ENCODE measurements at places on chromosomes 3 and 15. TPM values are rescaled to one million over a fixed set of nuclear protein-coding genes. Genes with fewer than 3 reads are reported as not detected.

The PTH1R gene
- total RNA-seq = not detected

The PPM1L gene
- total RNA-seq = 6.4 TPM

The SLC22A13 gene
- 0.66 TPM for total RNA-seq

The NT5DC2 gene
- 10.9 TPM for total RNA-seq

The TMEM266 gene
- 0.16 TPM for total RNA-seq

The RPL32 gene
- total RNA-seq = 3,479 TPM

The COL6A5 gene
- total RNA-seq = not detected

The TOPBP1 gene
- total RNA-seq = 30.0 TPM

The FGF7 gene
- 0.46 TPM for total RNA-seq

The BCHE gene
- total RNA-seq = not detected

- DNase-seq = no peak
Observed at GRCh38 chr3:10702961-10703740, 112.9 kb upstream of the SLC6A11 start.

GRCh38 chr15:66840615-66841390, 138.8 kb downstream of the SMAD6 start:
- DNase-seq = no peak

DNA sequence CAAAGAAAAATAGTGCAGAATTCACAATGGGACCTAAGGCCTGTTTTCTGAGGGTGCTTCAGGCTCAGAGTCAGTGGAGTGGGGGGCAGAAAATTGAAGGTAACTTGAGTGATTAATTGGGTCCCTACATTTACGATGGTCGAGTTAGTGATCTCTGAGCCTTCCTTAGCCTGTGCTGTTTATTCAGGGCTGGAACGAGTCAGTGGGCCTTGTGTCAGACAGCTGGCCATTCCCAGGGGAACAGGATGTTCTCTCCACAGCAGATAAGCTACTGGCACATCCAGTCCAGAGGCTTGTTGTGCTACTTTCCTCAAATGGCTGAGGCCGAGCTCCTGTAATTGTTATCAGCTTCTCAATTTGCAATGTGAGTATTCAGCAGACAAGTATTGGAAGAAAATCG, 29.2 kb upstream of the CNTN3 start:
- no peak for DNase-seq

GRCh38 chr3:138389841-138390581, 41.6 kb downstream of the MRAS start:
- no peak for DNase-seq

- no peak for DNase-seq
Observed at GRCh38 chr3:136838641-136839555, 20.0 kb downstream of the SLC35G2 start.

DNA sequence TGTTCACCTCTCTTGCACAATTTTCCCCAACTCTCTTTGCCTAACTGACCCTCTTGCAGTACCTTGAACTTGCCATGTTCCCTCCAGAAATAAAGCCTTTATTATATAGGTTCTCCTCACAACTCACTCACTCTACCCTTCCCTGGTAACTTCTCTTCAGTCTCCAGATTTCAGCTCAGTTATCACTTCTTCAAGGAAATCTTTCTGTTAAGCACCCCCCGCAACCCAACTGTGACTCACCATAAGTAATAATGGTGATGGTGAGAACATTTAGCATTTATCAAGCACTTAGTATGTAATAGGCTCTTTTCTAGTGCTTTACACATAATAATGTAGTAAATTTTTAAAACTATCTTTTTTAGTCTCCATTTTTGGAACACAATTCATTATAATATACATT, 8.1 kb upstream of the OR5K1 start:
- no peak for DNase-seq

DNA sequence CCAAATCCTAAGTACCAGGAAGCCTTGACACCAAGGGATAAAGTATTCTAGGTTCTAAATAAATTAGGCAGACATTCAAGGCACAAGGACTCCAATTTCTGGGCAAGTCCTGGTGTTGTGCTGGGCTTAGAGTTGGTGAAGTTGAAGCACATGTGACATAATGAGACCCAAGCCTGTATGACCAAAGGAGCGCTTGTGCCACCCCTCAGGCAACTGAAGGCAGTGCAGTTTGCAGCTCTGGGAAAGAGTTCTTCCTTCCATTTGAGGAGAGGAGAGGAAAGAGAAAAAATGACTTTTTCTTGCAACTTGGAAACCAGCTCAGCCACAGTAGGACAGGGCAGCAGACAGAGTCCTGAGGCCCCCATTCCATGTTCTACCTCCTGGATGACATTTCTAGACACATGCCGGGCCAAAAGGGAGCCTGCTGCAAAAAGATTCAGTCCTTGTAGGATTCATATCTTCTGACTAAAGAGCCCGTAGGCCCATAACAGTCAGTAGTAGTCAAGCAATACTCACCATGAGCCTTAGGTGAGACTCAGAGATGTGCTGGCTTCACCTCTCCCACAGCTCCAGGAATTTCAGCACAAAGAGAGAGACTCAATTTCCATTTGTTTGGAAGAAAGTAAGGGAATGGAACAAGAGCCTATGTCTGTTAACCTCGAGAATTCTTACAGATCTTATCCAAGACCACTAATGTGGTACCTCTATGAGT, 588.8 kb upstream of the BCHE start:
- no peak for DNase-seq

DNA sequence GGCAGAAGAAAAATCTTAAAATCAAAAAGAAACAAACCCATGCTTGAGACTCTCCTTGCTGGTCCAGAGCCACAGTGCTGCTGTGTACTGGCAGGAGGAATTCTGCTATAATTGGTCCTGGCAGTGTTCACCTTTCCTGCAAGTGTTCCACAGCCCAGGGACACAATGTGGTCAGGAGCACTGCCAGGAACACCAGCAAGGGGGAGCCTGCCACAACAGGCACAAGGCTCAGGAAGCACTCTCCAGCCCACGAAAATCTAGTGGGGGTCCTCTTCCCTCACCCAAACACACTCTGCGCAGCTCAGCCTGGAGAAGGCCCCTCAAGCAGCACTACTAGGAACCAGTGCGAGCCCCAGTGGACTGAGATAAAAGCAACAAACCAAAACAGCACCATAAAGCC, 92.9 kb downstream of the UBE3A start:
- no peak for DNase-seq

DNA sequence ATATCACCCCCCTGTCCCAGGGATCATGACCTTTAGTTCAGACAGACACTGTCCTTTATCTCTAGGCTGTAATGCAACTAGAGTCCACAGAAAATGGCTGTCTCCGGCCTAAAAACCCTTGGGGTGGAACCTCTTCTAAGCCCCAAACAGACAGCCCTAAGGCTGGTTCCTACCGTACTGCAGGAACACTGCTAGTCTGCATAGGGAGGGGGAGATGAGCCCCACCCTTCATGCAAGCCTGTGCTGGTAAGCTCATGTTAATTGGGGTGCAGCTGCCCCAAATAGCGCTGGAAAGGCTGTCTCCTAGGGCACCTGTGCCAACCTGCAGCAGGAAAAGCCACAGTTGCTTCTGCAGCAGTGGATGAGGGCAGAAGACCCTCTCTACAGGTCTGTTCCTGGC, 252.1 kb upstream of the MDFIC2 start:
- DNase-seq = no peak

DNA sequence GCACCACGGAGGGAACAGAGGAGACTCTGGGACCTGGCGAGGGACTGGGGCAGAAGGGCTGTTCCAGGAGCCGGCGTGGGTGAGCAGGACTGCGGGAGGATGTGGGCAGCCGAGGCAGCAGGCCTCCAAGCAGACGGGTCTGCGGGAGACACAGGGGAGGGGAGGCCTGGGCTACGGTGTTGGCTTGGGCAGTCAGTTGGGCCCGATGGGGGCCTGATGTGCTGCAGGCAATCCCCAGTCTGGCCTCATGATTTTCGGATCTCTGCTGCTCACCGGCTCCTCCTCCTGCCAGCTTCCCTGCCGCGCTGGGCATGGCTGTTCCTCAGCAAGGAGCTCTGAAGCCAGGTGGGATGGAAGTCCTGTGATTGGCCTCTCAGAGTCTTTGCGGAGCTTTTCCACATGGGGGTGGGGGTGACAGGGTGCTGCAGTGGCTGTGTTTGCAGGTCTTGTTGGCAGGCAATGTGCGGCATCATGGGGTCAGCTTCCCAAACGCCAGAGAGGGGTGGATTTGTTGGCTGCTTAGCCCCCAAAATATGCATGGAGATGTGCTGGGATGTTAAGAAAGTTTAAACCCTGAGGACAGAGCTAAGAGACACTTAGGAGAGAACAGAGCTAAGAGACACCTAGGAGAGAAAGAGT, 19.3 kb downstream of the MINAR1 start:
- no peak for DNase-seq

DNA sequence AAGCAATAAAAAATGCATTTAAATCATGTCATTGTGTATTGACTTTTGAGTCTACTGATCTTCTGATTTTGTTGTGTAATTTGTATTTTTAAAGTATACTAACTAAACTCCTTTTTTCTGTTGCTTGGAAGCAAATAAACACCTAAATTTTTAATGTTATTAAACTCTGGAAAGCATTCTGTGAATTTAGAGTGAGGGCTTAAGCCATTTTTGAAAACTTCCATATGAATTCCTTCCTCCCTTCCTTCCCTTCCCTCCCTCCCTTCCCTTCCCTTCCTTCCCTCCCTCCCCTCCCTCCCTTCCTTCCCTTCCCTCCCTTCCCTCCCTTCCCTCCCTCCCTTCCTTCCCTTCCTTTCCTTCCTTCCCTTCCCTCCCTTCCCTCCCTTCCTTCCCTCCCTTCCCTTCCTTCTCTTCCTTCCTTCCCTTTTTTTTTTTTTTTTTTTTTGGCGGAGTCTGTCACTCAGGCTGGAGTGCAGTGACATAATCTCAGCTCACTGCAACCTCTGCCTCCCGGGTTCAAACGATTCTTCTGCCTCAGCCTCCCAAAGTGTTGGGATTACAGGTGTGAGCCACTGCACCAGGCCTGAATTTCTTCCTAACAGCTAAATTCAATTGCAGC, 56.6 kb upstream of the SENP5 start:
- no peak for DNase-seq

DNA sequence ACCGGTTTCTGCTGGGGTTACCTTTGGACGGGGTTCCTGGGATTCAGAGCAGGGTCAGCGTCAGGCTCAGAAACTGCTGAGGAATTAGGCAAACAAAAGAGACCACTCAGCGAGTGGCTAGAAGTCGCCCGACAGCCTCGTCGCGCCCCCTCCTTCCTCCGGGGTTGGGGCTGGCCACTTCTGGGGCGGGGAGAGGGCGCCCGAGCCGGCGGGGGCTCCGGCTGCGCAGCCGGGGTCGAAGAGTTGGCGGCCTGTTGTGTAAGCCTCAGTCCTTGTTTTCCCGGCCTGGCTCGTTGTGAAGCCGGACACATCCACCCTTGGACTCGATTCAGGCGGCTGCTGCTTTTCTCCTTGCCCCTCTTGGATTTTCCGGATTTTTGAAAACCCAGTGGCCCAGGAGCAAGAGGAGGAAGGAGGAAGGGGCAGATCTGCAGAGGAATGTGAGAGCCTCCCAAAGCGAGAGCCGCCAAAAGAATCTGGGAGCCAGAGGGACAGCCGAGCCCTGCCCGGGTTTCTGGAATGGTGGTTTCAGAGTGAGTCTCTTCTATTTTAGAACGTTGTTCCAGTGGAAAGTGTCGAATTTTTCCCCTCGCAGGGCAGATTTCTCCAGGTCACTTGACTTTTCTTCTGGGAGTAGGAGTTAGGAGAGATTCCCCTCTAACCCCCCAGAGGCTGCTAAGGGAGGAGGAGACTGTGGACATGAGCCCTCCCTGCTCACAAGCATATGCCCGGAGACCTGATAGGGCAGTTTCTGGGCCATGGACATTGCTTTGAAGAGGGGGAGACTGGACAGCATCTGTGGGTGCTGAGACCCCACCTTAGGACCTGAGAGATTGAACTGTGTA, 666 bp downstream of the SNX33 start:
- no peak for DNase-seq

DNA sequence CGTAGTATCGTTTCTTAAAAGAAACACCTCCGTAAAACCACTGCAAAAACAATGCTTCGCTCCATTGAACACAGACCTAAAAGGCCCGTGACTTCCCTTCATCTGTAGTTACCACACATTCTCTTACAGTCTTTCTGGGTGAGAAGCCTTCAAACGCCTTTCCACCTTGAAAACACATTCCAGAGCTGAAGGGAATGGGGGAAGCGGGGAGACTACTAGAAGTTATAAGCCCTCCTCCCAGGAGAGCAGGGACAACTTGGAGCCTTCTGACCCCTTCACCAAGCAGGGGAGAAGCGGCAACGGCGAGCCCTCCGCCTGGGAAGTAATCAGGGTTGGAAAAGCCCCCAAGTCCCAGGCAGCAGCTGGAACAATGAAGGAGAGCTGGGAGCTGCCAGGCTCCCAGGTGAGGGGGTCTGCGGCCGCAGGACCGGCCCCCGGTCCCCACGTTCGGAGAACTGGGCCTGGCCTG, 461 bp downstream of the SECISBP2L start:
- no peak for DNase-seq

DNA sequence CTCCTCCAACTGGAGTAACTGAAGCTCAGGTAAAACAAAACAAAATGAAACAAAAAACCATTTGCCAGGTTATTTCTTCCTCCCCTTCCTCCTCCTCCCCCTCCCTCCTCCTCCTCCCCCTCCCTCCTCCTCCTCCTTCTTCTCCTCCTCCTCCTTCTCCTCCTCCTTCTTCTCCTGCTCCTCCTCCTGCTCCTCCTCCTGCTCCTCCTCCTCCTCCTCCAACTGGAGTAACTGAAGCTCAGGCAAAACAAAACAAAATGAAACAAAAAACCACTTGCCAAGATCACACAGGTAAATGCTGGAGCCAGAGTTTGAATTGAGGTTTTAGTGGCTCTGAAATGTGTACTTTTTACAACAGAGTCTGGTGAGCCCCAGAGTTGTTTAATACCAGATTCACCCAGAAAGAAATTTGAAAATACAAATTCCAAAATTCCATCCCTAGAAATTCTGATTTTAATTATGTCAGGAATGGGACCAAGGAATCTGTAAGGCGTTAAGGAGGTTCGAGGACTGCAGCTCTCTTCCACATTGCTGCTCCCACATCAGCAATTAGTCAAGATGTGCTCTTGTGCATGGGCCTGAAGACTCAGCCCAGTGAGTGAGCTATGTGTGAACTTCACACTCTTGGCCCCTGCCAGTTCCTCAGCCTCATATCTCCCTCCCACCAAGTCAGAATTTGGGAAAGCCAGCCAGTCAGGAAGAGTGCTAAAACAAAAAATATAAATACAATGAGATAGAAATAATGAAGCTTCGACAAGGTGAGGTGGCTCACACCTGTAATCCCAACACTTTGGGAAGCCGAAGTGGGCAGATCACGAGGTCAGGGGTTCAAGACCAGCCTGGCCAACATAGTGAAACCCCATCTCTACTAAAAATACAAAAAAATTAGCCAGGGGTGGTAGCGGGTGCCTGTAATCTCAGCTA, 31.6 kb upstream of the ZNF770 start:
- DNase-seq = no peak

All from T-cell (primary cell).